Nucleus accumbens (tissue), 56 donors: ENCODE measurements at places on chromosomes 16 and 17.

DNA sequence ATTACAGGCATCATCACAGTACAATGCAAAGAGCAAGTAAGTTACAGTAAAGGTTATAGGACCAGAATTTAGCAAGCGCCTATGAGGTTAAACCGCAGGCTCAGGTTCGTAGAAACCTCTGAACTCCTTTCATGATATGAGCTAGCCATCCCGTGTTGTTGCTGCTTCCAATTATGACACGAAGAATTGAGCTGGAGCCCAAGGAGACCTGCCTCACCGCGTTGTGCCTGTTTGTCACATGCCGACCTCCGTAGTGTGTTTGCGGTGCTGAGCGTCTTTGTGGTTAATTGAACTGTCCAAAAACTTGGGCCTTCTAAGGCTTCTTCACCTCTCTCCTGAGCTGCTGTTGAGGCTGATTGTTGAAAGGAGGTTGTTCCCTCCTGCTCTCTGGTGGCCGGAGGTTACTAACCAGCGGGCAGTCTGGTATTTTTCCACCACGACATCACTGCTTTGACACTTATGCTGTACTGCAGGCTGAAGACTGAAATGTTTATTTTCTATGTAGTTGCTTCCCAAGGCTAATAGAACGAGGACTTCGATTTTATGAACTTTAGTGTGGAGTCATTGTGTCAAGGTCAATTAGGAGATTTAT is 67.5 kb downstream of the SEC14L1 start:
- no peak for DNase-seq

GRCh38 chr16:66144641-66145040 is 221.8 kb upstream of the CDH5 start:
- no peak for DNase-seq

GRCh38 chr16:80883816-80884215 is 79.4 kb upstream of the CDYL2 start:
- no peak for DNase-seq

DNA sequence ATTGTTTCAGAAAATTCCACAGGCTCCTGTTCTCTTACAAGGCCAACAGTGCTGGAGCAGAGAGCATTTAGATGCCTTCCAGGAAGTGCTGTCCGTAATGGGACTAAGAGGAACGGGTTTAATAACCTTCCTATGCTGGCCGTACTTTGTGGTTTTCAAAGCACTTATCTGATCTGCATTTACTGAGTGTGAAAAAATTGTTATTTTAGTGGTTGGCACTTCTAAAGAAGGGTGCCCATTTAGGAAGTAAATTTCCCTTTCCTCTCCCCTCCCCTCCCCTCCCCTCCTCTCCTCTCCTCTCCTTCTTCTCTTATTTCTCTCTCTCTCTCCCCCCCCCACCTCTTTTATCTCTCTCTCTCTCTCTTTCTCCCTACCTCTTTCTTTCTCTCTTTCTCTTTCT is 72.0 kb upstream of the DNAJA2 start:
- no peak for DNase-seq

- peak; percentile 58 for DNase-seq
These were observed 505 bp upstream of the COG1 start for GRCh38 chr17:73192206-73192893.

DNA sequence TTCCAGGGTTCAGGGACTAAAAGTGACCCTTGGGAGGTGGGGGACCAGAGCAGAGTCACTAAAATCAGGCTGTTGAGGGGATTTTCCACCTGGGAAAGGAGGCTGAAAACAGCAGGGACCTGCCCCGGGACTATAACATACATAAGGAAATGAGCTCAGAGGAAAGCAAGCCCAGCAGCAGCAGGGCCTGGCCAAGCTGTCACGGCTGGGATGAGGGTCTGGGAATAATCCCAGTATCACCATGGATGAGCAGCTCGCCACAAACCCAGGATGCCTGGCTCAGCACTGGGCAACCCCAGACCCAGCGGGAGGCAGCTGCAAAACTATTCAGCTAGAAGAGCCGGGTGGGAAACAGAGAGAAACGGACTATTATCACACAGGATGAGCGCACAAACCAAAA is 72.4 kb downstream of the RPH3AL start:
- no peak for DNase-seq

DNA sequence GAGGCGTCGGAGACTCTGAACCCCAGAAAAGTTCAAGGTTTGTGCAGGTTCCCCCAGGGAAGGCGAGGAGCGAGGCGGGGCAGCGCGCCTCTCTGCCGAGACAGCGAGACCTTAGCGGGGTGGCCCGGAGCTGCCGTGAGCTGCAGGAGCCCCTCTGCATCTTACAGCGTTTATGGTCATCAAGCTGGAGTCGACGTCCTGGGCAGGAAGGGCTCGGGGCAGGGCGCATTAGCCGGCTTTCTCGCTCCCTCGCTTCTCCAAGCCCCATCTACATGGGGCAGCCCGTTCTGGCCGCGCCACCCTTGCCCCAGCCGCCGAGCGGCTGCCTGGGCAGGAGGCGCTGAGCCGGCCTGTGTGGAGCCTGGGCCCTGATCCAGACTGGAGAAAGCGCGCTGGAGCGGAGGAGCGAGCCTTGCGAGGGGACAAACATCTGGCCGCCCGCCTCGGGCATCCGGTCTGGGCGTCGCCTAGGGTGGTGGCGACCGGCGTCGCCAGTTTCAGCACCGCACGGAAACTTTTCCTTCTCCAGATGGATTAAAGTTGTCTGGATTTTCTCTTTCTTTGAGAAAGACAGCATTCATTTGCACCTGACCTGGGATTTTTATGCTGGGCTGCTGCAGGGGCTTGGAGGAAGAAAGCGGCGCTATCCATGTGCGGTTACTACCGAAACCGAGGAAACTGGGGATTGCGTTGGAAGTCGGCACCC is 750 bp downstream of the TMEM132E start:
- DNase-seq = peak; percentile 26

DNA sequence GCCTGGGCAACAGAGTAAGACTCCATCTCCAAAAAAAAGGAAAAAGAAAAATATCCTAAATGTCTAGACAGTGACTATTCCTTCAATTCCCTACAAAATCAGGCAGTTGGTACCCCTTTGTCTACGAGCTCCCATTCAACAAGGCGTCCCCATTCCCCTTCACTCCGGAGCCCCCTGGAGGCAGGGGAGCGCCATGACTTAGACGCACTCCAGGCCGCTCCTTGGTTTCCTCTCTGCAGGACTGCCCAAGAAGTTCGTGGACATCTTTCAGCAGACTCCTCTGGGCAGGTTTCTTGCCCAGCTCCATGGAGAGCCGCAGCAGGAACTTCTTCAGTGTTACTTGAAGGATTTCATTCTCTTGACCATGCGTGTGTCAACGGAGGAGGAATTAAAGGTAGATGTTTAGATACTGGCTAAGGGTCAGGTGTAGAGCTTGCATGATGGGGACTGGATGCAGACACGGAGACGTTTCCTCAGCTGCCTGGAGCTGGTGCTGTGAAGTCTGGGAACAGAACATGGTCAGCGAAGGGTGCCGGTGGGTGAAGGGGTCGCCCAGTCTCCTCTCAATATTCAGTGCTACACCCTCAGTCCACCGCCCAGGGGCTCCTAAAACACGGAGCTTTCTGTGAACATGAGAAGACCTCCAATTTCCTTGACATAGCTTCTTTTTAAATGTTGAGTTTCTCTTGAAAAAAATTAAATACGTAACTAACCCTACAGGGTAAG is 53.3 kb upstream of the ENDOV start:
- DNase-seq = no peak

DNA sequence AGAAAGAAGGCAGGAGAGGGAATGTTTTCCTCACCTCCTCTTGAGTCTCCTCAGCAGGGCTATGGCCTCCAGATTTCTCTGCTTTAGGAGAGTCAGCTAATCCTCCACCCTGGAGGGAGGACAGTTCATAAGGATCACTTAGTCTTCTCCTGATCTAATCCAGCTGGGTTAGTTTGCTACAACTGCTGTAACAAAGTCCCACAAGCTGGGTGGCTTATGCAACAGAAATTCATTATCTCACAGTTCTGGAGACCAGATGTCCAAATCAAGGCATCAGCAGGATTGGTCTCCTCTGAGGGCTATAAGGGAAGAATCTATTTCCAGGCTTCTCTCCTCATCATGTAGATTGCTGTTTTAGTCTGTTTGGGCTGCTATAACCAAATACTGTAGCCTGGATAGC is 40.6 kb upstream of the XYLT1 start:
- no peak for DNase-seq
